ENCODE measurements at places on chromosomes 6 and 20.

- DNase-seq: no peak
Measured at GRCh38 chr20:10922941-10923340, 249.1 kb upstream of the JAG1 start.

- DNase-seq: no peak
Measured at GRCh38 chr20:24619212-24619611, 149.8 kb downstream of the SYNDIG1 start.

DNA sequence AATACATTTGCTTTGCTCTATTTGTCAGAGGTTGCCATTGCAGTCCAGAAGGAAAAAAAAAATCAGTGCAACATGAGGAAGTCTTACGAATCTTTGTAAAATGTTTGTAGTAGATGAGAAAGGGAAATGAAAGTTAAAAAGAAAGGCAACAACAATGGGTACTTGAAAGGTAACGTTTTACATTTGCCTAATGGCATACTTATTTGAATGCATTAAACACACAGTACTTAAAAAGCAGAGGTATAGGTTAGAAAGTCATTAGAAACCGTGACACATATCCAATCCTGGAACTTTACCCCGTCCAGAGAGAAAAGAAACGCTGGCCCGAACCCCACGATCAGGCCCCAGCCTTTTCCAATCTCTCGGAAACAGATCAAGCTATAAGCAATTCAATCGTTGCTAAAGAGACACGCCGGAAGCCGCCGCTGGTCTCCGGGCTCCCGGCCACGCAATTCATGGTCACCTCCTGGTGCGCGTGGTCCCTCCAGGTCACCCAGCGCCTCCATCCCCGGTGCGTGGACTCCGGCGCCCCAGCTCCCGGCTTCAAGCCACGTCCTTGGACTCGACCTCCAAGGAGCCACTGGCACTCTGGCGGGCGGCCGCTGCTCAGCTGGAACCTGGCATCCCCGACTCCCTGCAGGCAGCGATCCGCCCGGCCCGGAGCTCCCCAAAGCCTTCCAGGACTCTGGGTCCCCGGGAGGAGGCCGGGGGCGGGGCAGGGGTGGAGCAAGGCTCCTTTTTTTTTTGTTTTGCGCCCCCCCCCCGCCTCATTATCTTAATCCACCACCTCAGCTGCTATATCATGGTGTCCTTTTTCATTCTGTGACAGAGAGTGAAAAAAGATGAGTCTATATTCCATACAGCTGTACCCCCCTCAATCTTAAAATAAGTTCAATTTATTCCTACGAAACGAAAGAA lies at the start of gene SLC18B1:
Gene SLC18B1, minus strand, starts transcription at position 687 of the 918 bp plus-strand sequence. Its CDS starts 181 bp downstream, at position 506.
- DNase-seq: no peak

- no peak for DNase-seq
Measured at GRCh38 chr6:31175971-31176370, 5.5 kb upstream of the POU5F1 start.

DNA sequence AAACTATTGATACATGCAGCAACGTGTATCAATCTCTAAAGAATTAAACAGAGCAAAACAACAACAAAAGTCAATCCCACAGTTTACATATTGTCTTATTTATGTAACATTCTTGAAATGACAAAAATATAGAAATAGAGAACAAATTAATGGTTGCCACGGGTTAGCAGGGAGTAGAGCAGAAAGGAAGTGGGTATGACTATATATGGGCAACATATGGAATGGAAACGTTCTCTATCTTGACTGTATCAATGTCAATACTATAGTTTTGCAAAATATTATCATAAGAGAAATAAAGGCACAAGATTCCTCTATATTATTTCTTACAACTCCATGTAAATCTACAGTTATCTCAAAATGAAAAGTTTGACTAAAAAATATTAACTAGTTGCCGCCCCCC lies 12.8 kb downstream of the AK9 start:
- DNase-seq: no peak

DNA sequence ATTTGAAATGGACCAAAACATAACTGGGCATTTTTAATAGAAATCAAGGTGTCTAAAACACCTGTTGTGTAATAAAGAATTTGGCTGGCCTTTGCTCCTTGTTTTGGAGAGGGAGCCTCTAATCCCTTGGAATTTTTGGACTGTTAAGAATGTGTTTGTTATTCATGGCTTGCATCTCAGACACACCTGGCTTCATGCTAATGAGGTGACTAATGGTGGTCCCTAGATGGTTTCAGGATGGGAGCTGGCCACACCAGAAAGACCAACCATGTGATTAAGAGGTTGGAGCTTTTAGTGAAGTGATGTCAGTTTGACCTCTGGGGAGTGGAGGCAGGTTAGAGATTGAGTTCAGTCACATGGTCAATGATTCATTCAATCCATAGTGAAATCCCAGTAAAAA lies 328.4 kb downstream of the DHX35 start:
- no peak for DNase-seq

GRCh38 chr6:170347975-170348374 lies 41.4 kb downstream of the FAM120B start:
- DNase-seq: no peak

DNA sequence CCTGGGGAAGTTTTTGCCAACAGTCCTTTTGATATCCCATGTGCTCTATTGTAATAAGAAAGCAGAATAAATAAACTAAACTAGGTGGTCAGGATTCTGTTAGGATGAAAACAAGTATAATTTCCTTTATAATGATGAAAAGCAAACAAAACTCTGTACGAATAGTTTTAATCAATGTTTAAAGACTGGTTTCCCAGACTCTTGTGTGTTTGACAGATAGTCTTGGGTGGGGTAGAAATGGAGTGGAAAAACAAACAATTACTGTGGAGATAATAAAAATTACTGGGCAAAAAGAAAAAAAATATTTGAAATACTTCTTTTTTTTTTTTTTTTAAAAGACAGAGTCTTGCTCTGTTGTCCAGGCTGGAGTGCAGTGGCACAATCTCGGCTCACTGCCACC lies 152.1 kb upstream of the FLRT3 start:
- DNase-seq: no peak

GRCh38 chr6:28135393-28135792 lies 6.3 kb upstream of the ZKSCAN8 start:
- DNase-seq: no peak

DNA sequence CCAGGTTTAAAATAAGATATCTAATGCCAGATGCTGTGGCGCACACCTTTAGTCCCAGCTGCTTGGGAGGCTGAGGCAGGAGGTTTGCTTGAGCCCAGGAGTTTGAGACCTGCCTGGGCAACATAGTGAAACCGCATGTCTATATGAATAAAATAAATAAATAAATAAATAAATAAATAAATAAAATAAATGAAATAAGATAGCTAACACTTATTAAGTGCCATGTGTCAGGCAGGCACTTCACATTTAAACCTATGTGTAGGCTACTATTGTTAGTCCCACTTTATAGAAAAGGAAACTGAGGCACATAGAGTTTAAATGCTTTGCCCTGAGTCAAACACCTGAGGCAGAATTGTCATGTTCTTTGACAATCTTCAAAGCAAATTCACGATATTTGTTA lies 32.9 kb upstream of the RREB1 start:
- no peak for DNase-seq

DNA sequence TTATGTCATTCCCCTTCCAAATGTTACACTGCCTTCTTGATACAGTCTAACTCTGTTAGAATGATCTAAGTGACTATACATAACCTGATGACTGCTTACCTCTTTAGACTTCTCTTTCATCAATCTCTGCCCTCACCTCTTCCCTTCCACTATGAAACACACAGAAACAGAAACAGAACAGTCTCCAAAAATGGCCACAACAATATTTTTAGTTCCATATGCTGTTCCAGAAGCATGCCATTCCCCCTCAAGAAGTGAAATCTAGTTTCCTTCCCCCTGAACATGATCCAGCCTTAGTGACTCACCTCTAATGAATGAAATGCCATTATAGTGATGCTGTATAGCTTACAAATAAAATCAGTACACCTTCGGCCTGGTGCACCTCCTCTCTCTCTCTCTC lies 229.3 kb upstream of the TENT5A start:
- DNase-seq: no peak

DNA sequence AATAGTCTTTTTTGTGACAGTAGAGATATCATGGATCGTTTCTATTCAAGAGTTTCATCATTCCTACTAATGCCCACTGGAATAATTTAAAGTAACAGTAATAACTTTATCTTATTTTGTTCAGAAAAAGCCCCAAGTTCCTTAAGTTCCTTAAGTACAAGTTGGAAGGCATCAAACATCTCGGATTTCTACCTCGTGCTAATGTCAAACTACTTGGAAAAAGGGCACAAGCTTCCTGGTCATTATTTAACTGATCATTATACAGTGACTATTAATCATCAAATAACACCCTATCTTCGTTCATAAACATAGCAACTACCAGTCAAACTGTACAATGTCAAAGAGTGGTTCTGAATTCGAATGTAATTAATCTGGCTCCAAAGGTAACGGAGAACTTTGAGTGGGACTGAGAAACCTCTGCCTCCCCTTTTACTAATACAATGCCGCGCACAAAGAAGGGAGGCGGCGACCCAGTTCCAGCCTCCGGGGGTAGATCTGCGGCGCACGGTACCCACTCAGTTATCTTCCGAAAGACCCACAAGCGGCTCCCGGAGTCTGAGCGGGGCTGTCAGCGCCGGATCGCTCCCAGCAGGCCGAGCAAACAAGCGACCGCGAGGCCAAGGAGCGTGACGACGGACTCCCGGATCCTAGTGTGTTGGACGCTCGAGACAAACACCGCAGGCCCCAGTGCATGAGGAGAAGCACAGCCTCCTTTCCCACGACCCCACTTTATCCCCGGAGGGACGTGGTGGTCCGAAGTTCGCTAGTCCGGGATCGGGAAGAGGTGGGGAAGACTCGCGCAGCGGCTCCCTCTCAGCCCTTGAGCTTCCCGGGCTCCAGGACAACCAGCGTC lies 716 bp downstream of the SHPRH start:
- no peak for DNase-seq

- DNase-seq: no peak
Measured at GRCh38 chr20:58956078-58956477, 25.0 kb upstream of the NELFCD start.

DNA sequence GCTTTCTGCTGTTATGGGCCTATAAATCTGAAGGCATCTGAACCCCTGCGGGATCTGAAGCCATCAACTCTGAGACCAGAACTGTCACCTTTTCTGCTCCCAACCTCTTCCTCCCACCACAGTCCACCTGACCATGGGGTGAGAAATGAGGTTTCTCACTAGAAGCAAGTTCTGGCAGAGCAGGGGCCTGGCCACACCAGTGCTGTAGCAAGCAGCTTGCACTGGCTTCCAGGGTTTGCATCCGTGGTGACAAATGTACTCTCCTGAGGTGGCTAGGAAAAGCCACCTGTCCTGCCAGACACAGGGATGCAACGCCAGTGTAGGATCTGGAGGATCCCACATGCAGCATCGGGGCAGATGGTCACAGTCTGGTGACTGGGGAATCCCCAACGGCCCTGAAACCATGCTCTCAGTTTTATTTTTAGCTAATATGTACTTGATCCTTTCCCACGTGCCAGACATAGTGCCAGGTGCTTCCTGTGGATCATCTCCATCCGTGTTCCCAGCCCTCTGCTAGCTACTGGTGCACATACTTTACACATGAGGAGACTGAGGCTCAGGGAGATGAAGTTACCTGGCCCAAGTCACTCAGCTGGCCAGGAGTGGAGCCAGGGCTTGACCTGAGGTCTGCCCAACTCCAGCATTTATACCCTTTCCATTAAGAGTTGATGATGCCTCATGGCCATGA lies 122.1 kb upstream of the SPACA1 start:
- DNase-seq: no peak

GRCh38 chr6:2102316-2102883 lies 143.0 kb downstream of the GMDS start:
- DNase-seq: no peak

- DNase-seq: no peak
Measured at GRCh38 chr6:157982563-157983405, 1.1 kb downstream of the SYNJ2 start.

DNA sequence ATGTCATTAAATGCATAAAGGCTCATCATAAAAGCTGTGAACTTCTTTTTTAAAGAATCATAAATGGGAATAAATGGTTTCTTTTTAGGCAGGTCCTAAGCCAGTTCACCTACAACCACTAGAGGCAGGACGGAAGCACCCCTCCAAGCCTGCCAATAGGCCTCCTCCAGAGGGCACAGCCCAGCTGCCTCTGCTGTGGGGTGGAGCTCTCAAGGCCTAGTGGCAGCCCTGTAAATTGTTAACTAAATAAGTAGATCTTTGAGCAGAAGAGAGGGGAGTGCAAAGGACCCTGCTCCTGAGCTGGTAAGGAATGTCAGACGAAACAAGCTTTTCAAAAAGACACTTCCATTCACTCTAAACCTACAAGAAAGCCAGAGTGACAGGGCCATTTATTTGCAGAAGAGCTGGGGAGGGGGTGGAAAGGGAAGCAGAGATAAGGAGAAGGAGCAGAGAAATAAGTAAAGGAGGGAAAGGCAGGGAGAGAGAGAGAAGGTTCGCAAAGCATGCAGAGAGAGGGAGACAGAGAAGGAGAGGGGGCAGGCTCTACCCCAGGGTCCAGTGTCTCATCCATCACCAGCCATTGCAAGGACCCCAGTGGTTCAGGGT lies 18.0 kb upstream of the MAFB start:
- no peak for DNase-seq

GRCh38 chr20:23165307-23165750 lies 79.2 kb upstream of the CD93 start:
- DNase-seq: no peak

Data from CD4-positive, alpha-beta T cell treated with Interleukin-4 for 4 hours (primary cell).